ENCODE measurements at places on chromosomes 2 and 18. TPM values are rescaled to one million over a fixed set of nuclear protein-coding genes. Genes with fewer than 3 reads are reported as not detected.

REG3G gene
- total RNA-seq = not detected

UGT1A3 gene
- total RNA-seq = not detected

DSG1 gene
- 122 TPM for total RNA-seq

DIPK1C gene
- not detected for total RNA-seq

CNTNAP5 gene
- not detected for total RNA-seq

CD207 gene
- 2.5 TPM for total RNA-seq

AFF3 gene
- total RNA-seq = 7.6 TPM

EIF2B4 gene
- total RNA-seq = 37.1 TPM
